ENCODE measurements at places on chromosomes 16 and 17.

- no peak for DNase-seq
Observed at GRCh38 chr17:73311428-73311780, 397 bp downstream of the CDC42EP4 start.

DNA sequence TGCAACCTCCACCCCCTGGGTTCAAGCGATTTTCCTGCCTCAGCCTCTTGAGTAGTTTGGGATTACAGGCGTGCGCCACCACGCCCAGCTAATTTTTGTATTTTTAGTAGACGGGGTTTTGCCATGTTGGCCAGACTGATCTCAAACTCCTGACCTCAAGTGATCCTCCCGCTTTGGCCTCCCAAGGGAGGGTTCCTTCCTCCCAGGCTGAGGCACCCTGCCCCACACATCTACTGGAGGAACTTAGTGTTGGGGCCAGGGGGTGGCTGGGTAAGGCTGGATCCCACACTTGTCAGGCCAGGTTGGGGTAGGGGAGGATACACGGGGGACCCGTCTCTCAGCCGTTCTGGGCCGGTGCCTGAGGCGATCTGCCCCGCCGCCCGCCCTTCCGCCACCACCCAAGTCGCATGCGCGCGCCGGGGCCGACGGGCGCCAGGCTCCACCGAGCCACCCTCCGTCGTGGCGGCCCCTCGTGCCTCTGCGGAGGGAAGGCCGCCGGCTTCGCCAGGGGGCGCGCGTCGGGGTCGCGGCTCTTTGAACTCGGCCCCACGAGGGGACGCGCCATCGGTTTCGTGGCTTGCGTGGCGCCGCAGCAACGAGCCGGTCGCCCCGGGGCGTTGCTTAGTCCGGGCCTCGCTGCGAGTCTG, 15.9 kb downstream of the GRB7 start:
- no peak for DNase-seq

- DNase-seq, result peak; percentile 15
Observed at GRCh38 chr17:61047515-61047914, 352.1 kb upstream of the TBX2 start.

DNA sequence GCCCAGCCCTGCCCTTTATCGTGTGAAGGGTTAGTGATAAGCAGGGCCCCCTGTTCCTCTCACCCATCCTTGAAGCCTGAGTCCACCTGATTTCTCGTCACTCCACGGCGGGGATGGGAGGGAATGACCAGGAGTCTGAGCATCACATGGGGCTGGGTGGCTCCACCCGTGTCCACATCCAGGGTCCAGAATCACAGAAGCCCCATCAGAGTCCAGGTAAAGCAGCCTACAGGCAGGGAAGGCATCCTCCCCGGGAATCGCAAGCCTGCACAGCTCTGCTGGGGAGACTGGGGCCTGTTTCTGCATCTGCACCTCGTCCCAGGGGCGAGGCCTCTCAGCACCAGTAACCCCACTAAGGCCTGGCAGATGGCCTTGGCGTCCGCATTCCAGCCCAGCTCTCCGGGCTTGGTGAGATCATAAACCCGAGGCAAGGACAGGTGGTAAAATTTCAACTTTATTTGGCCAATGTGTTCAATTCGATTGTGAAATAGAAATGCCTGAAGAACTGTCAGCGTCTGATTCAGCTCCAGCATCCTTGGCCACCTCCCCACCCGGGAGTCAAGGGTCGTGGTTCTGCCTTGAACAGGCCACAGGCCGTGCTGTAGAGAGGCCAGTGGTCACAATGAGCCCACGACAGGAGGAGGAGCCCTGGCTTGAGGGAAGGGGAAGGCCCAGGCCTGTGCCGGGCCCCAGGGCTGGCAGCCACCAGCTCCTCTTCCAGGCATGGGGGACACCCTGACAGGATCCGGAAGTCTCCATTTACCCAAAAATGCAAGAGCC, 8.1 kb upstream of the PPP1R27 start:
- no peak for DNase-seq
